Regular cardiac myocyte (primary cell): ENCODE measurements at places on chromosomes 7 and 10. TPM values are rescaled to one million over a fixed set of nuclear protein-coding genes. Genes with fewer than 3 reads are reported as not detected.

The TEX36 gene
- total RNA-seq, result not detected in 2 replicates

The MKI67 gene
- total RNA-seq, result 1.1 and 20.3 TPM in 2 replicates

The GPR26 gene
- not detected in 2 replicates for total RNA-seq

The WEE2 gene
- total RNA-seq, result not detected in 2 replicates

The TMEM270 gene
- not detected in 2 replicates for total RNA-seq

The CTAGE15 gene
- 0.38 TPM in 1 of 2 replicates, not detected in the other for total RNA-seq

The SPDYE5 gene
- under 0.01 TPM in 1 of 2 replicates, not detected in the other for total RNA-seq

The LLCFC1 gene
- total RNA-seq, result not detected in 2 replicates

The ADRA2A gene
- under 0.01 TPM in 1 of 2 replicates, not detected in the other for total RNA-seq

The AOAH gene
- not detected in 2 replicates for total RNA-seq

The ZNF239 gene
- total RNA-seq, result 7.0 and 12.1 TPM in 2 replicates

The PPP1R17 gene
- total RNA-seq, result not detected in 2 replicates

The AGBL3 gene
- 0.96 and 2.5 TPM in 2 replicates for total RNA-seq

The NPSR1 gene
- total RNA-seq, result not detected in 2 replicates

The UROS gene
- 57.8 and 71.7 TPM in 2 replicates for total RNA-seq

The TAS2R4 gene
- total RNA-seq, result 0.19 and 2.0 TPM in 2 replicates

The VIPR2 gene
- total RNA-seq, result 0.28 TPM in 1 of 2 replicates, not detected in the other

The EFCAB10 gene
- total RNA-seq, result 0.56 TPM in 1 of 2 replicates, not detected in the other

The GIMAP7 gene
- under 0.01 and 0.19 TPM in 2 replicates for total RNA-seq

The TACC2 gene
- 1.1 and 3.6 TPM in 2 replicates for total RNA-seq

The C10orf53 gene
- not detected in 2 replicates for total RNA-seq

The FAM25G gene
- not detected in 2 replicates for total RNA-seq

The GIMAP1 gene
- total RNA-seq, result not detected in 2 replicates

The STAG3 gene
- 1.1 and 4.8 TPM in 2 replicates for total RNA-seq

The NANOS1 gene
- 0.28 and 0.96 TPM in 2 replicates for total RNA-seq
